Pons (tissue), 1 donor: ENCODE measurements at places on chromosomes 13 and 19.

- DNase-seq = no peak
Measured at GRCh38 chr13:109271555-109272541, 514.5 kb downstream of the IRS2 start.

GRCh38 chr19:4326837-4327251 lies 11.8 kb downstream of the STAP2 start:
- DNase-seq = no peak

DNA sequence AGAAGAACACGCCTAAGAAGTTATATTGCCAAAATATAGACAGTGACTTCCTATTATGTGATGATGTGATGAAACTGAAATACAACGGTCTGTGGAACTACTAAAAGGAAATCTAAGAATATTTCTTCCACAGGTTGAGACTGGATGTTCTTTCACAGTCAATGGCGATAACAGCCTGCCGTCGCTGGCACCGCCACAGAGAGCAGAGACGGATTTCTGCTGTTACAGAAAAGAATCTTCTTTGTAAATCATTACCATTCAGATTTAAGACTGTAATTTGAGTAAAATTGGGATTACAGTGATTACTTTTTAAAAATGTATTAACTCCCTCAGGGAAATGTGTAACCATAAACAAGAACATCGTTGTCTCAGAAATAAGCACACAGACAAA lies 100.8 kb downstream of the TUBGCP3 start:
- DNase-seq = no peak

DNA sequence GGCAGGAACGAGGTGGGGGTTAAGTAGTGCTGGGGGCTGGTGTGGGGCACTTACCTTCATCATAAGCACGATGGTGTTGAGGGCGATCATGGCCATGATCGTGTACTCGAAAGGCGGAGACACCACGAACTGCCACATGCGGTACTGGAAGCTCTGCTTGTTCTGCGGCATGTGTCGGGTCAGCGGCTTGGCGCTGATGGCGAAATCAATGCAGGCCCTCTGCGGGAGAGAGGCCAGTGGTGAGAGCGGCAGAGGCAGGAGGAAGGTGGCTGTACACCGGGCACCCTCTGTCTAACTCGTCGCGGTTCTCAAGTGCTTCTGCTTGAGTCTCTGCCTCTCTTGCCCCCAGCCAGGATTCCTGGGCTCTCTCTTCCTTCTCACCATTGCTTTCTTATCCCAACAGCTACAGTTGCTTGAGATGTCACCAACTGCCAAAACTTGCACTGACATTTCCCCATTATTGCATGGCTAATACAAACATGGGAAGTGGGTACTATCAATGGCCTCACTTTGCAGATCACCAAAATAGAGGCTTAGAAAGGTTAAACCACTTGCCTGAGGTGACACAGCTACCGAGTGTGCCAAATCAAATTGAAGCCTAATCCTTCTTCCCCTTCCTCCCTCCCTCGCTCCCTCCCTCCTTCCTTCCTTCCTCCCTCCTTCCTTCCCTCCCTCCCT lies 105.0 kb downstream of the IER2 start:
- DNase-seq = no peak

DNA sequence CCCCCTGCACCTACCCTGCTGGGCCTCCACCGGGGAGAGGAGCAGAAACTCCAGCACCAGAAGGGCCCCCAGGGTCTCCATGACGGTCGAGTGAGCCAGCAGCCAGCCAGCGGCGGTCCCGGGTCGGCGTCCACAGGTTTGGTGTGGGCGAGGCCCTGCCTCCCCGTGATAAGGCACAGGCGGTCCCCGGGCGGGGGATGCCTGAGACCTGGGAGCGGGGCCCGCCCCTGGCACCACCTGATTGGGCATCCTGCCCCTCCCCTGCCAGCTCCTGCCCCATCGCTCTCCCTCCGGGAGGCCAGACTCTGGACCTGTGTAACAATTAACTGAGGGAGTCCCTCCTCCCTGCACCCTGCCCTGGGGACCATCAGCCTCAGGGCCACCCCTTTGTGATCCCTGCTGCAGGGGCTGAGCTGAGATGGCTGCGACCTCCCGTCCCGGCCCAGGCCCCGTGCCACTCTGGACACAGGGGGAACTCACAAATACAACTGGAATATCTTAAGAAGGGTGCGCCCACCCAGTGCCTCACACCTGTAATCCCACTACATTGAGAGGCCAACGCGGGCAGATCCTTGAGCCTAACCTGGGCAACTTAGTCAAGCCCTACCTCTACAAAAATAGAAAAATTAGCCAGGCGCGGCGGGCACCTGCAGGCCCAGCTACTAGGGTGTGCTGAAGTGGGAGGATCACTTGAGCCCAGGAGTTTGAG lies at the start of gene SMIM24:
TSS of gene SMIM24 (minus strand) at position 143 of the 709 bp plus-strand sequence. CDS start at position 81, 62 bp downstream.
- DNase-seq = no peak

- peak; percentile 88 for DNase-seq
Measured at GRCh38 chr19:41531438-41532311, 44.3 kb upstream of the CEACAM21 start.

- no peak for DNase-seq
Measured at GRCh38 chr19:29268721-29269393, 55.9 kb upstream of the UQCRFS1 start.

DNA sequence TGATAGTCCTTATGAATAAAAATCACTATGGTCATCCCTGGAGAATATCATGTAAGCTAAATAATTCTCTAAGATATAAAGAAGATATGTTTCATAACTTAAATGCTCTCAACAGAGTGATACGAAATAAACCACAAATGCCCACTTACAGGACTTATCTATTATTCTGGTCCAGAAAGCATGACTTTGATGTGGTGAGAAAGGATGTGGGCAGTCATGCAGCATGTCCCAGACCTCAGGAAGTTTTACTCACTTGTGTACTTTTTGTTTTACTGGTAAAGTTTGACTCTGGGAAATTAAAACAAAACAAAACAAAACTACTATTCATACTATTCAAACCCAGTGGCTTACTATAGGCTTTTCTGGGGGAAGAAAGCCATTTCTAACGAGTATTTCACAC lies 483.2 kb upstream of the SLITRK6 start:
- DNase-seq = no peak

DNA sequence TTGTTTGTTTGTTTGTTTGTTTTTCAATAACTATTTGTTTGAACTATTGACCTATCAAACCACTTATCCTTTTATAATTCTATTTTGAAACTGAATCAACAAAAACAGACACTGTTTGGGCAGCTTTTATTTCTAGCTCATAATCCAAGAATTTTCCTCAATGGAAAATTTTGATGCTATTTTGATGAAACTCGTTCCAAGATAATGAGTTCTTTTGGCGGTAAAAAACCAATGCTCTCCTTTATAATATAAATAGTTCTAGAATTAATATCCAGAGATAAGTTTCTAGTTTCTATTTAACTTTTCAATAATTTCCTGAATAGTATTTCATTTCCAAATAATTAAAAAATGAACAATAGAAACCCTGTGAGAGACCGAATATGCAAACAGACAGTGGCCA lies 146.5 kb upstream of the EDNRB start:
- DNase-seq = no peak

DNA sequence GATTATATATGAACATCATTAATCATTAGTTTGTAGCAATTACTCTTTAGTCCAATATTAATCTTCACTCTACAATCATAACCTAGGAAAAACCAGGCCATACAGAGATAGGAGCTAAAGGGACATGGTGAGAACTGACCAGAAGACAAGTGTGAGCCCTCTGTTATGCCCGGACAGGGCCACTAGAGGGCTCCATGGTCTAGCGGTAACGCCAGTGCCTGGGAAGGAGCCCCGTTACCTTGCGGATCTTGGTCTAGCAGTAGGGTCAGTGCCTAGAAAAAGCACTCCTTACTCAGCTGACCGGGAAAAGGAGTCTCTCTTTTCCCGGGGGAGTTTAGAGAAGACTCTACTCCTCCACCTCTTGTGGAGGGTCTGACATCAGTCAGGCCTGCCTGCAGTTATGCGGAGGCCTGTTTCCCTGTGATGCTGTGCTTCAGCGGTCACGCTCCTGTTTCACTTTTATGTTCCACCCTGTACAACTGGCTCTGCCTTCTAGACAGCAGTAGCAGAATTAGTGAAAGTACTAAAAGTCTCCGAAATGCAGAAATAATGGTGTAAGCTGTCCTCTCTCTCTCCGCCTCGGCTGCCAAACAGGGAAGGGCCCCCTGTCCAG lies 13.8 kb downstream of the OR7D4 start:
- peak; percentile 71 for DNase-seq

GRCh38 chr19:58326914-58327726 lies at the start of gene ZSCAN22:
Gene ZSCAN22, plus strand, starts transcription at chr19:58326994. Its CDS starts 7,809 bp downstream, at chr19:58334803.
- peak; percentile 97 for DNase-seq

- no peak for DNase-seq
Measured at GRCh38 chr13:26372747-26373146, 118.8 kb downstream of the CDK8 start.

- no peak for DNase-seq
Measured at GRCh38 chr13:42247883-42248282, 24.1 kb upstream of the AKAP11 start.

GRCh38 chr13:96221471-96221870 lies 131.6 kb downstream of the HS6ST3 start:
- DNase-seq = no peak

- peak; percentile 52 for DNase-seq
Measured at GRCh38 chr13:46100191-46100815, 4.5 kb downstream of the CPB2 start.

DNA sequence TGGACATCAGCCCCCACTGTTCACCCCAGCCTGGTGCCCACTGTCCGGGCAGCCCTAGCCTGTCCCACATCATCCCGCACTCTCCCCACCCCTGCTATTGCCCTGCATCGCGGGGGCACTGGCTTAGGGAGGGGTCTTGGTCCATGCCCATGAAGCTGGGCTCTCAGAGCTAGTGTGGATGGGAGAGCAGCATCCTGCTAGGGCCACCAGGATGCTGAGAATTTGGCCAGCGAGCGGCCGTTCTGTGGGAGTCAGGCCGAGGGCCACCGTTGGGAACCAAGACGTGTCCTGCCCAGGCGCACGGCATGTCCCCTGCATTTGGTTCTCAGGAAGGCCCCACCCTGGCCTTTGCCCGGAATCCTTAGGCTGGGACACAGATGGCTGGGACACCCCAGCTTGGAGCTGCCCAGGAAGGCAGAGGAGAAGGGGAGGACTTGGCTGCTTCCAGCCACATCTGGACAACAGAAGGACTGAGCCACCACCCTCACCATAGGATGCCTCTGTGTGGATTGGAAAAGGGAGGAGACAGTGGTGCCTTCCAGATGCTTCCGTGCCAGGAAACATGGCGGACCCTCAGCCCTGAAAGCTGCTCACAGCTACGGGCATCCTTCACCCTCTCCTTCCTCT lies 14.6 kb downstream of the ADGRE5 start:
- no peak for DNase-seq

DNA sequence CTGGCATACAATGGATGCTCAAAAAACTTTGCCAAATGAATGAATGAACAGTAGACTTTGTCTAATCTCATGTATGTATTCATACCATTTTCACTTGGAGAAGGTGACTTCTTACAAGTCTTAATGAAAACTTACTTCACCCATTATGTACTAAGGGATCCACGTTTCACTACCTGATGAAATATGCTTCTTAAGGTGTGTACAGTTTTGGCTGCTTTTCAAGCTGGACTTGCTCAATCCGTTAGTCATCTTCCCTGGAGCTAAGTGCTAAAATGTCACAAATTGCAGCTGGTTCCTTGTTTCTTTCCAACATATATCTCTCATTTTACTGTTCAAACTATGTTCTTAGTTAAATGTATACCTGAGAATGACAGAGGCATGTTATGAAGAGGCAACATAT lies 4.2 kb upstream of the CCNA1 start:
- no peak for DNase-seq

DNA sequence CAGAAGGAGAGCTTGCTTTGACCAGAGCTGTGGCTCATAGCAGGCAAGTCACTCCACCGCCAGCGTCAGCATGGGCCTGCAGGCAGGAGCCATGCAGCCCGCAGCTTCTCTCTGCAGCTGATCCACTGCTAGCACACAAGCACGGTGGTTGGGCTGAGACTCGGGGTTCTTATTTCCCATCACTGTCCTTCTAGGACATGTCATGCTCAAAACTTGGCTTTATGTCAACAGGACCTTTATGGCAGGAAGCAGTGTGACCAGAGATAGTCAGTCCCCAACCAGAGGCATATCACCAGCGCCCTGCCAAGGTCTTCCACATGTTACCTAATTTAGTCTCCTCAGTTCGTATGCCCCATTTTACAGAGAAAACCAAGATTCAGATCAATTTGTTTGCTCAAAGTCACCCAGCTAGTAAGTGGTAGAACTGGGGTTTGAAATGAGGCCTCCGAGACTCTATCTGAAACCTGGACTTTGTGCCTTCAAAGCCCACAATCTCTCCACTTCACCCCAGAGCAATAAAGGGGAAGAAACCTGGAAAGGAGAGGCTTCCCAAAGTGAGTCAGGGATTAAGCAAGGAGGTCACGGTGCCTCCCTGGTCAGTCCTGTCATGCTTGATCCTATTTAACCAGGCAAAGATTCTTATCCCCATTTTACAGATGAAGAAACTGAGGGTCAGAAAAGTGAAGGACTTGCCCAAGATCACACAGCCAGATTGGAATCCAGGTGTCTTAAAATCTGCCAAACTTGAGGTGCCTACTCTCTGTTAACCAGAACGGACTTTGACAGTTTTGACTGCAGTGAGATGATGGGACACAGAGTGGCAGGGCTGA lies 5.1 kb downstream of the TMEM272 start:
- no peak for DNase-seq

- no peak for DNase-seq
Measured at GRCh38 chr19:18144906-18145305, 8.1 kb upstream of the PIK3R2 start.

GRCh38 chr19:56124578-56124977 lies 3.5 kb upstream of the ZNF787 start:
- DNase-seq = no peak

DNA sequence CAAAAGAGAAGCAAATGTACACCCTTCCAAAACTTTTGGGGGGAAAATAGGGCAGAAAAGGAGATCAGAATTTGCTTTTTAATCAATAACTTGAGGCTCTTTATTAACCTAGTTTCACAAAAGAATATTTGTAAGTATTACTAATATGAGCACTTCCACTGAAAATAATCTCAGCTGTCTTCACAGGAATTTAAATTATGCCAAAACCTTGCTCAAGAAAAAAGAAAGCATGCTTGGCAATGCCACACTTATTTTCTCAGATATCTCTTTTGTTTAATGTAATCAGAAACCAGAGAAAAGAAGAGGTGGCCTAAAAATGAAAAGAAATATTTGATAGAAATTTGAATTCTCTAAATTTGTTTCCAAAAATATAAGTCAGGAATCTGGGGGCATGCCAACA lies 234.9 kb upstream of the GPC6 start:
- DNase-seq = no peak

- DNase-seq = peak; percentile 5
Measured at GRCh38 chr19:44072543-44073401, 813 bp downstream of the ZNF284 start.

GRCh38 chr13:35763060-35763781 lies 286.7 kb upstream of the MAB21L1 start:
- DNase-seq = no peak

- DNase-seq = peak; percentile 75
Measured at GRCh38 chr19:14556662-14557188, 15.1 kb downstream of the NDUFB7 start.

DNA sequence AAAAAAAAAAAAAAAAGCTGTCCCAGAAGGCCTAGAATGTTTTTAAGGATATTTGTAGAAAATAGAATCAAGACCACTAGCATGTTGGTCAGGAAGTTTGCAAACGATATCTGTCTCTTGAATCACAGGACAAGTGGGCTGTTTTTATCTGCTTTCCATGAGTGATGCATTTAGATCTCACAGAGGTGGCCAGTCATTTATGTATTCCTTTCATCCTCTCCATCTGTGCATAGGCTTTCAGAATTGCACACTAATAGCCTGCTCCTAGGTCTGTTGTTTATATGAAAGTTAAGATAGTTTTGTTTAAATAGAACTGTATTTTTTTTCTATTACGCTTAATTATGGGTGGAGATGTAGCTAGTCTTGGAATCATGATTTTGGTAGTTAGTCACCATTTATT lies 289.5 kb downstream of the SHISA2 start:
- DNase-seq = no peak
